Stimulated activated CD8-positive, alpha-beta memory T cell treated with anti-CD3 and anti-CD28 coated beads, Interleukin-4, amount 100 ng/mL, for 1 hour (primary cell): ENCODE measurements at places on chromosomes 4 and X.

DNA sequence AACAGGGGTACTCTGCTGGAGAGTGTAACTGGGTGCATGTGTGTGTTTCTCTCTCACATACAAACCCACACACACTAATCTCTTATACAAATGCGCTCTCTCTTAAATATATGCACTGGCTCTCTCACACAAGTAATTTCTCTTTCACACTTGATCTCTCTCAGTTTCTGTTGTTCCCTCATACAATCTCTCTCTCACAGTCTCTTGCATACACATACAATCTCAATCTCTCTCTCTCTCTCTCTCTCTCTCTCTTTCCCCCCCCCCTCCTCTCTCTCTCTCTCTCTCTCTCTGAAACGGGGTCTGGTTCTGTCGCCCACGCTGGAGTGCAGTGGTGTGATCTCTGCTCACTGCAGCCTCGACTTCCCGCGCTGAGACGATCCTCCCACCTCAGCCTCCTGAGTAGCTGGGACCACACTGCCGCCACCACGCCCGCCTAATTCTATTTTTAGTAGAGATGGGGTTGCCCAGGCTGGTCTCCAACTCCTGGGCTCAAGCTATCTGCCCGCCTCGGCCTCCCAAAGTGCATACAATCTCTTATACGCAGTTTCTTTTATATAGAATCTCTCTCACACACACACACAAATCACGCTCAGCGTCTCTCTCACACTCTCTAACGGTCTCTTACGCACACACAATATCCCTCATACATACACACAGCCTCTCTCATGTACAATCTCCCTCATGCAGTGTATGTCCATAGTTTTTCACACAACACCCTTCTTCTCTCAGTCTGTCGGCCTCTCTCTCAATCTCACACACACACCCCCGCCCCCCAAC, 518 bp upstream of the FAM241A start:
- no peak for DNase-seq

DNA sequence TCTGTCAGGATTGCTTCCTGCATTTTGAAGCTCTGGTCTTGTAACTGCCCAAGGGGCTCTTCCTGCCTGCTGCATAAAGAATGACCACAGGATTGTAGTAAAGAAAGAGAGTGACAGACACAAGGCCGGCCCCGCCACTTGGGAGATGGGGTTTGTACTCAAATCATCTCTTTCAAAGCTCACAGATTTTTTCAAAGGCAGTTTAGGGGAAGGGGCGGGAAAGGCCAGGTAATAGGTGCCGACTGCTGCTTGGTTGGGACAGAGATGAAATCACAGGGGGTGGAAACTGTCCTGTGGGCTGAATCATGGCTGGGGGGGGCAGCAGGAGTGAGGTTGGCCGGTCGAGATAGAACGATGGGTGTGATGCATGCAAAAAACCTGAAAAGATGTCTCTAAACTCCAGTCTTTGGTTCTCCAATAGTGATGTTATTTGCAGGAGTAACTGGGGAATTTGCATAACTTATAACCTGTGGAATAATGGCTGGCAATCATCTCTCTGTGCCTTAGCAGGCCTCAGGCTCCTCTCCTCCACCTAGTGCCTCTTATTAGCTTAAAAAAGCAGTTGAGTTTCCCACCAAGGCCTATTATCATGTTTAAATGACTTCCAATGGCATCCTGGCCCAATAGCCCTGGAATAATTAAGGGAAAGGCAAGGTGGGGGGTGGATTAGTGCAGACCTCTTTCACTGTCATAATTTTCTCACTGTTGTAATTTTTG, 778.4 kb upstream of the FRG1 start:
- no peak for DNase-seq

DNA sequence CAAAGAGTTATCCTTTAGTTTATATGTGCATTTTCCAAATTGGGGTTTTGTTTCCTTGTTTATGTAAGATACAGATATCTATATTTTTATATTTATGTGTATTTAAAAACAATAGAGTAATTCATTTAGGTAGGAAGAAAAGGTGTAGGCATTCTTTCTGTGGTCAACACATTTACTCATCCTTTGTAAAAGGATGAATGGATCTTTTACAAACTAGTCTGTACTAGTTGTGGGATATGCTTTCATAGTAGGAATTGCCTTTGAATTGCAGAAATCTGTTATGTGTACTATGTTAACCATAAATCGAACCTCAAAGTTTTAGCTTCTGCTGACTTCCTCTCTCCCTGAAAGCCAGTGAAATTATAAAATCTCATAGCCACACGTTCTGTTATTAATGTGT, 128.5 kb downstream of the REPS2 start:
- no peak for DNase-seq

- DNase-seq: no peak
These were observed 45.5 kb downstream of the SMIM31 start for GRCh38 chr4:164799410-164799809.

- no peak for DNase-seq
These were observed 36.0 kb downstream of the STIM2 start for GRCh38 chr4:26896636-26897035.

DNA sequence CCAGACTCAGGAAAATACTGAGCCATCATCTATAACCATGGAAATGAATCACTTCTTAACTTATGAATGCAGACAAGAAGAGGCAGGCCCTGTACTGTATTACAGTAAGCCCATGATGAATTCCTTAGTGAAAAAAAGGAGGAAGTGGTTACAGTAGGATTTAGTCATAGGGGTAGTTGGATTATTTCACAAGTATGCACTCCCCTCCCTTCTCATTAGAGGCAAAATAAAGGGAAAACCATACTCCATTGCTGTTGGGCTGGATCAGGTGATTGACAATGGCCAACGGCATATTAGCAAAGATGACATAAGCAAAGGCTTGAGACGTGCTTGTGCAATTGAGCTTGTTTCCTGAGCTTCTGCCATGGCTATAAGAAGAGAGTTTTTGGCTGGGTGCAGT, 181.1 kb upstream of the PRPS2 start:
- DNase-seq: no peak

- DNase-seq: no peak
These were observed 56.6 kb downstream of the STAP1 start for GRCh38 chr4:67615119-67615518.

- no peak for DNase-seq
These were observed 44.7 kb downstream of the SLC10A7 start for GRCh38 chr4:146477054-146477453.

DNA sequence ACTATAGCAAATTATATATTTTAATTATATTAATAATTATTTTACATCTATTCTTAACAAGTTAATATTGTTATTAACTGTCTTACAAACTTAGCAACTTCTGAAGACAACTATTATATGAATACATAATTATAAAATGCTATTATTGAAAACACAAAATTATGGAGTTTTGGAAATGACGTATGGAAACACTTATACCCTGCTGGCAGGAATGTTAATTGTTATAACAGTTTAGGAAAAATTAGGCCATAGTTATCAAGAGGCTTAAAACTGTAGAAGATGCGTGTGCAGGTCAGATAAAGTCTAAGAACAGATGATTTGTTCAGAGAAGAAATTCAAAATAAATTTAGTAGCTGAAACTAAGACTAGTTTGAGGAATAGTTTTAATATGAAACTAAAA, 211.7 kb downstream of the FAT4 start:
- no peak for DNase-seq

DNA sequence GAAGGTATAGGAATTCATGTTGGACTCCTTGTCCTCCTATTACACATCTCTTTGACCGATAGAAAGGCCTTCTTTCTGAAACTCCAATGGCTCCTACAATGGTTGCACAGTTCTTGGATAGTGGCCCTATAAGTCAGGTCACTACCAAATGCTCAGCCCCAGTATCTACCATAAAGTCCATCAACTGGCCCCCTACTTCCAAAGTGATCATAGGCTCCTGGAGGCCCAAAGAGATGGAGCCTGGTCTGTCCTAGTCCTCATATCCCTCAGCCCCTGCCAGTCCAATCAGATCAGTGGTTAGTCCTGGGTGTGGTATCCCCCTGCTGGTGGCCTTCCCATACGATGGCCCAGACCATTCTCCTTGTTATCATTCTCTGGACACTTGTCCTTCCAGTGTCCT, 30.3 kb downstream of the SULT1E1 start:
- no peak for DNase-seq

DNA sequence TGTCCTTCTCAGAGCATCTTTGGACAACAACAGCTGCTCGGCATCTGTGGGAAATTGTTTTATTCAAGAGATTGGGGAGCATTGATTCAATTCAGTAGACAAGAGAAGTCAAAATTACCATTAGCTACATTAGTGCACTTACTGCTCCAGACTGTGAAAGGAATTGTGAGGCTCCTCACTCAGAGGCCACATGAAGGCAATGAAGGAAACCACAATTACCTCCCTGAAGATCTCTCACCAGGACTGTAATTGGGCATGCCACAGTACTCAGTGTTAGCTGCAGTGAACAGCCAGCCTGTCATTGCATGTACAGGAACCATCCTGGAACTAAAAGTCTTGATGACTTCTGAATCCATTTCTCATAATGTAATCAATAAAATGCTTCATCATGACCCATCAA, 144.8 kb downstream of the PPA2 start:
- DNase-seq: no peak

DNA sequence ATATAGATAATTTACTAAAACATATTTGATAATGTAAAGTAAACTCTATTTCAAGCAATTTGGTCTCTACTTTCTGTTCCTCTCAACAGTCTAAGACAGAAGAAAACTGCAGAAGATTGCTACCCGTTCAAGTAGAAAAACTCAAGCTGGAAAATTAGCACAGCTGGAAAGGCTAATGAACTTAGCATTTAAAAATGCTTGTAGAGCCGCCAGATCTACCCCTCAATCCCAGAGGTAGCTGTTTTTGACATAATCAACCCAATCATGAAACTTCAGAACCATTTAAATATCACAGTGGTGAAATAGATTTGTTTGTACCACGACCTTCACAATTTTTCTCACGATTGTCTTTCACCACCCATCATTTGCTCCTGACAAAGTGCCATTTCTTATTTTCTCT, 479.5 kb downstream of the SPRY1 start:
- no peak for DNase-seq

GRCh38 chr4:99679976-99680375, 22.3 kb upstream of the C4orf54 start:
- DNase-seq: no peak

DNA sequence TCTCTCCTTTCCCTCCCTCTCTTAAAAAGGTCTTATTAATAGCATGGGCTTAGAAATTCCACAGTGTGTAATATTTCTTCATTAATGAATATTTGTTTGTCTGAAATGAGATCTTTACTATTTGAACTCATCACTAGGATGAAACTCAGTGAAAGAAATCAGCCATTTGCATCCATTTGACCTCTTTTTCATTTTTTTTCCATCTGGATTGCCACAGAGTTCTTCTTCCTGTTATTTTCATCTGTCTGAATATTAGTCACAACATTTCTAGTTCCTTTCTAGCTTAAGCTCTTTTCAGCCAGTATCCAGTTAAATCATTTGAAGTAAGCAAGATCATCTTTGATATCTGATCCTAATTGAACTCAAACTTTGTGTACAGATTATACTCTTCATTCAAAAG, 69.2 kb upstream of the PLS3 start:
- no peak for DNase-seq

DNA sequence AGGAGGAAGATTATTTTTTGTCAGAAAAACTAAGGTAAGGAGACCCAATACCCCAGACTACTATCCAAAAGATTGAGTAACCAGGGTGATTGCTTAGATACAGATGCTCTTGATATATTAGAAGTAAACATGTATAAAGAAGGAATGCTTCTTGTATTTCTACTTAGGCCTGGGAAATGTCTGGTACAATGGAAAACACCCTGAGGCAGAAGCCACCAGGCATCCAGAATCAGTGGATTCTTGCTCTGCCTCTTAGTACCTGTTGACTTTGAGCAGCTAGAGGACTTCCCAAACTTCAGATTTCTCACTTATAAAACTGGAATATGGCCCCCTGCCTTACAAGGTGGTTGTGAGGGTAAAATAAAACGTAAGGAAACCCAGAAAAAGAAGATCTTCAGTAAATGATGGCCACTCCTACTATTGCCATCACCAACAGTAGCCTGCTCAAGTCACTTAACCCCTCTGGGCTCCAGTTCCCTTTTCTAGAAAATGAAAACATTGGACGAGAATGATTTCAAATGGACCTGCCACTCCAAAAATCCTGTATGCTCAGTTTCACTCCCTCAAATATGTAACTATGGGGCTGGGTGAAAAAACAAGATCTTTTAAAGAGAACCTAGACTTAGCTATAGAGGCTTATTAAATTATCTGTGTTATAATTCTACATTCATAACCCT, 56.6 kb downstream of the AMELX start:
- DNase-seq: no peak

DNA sequence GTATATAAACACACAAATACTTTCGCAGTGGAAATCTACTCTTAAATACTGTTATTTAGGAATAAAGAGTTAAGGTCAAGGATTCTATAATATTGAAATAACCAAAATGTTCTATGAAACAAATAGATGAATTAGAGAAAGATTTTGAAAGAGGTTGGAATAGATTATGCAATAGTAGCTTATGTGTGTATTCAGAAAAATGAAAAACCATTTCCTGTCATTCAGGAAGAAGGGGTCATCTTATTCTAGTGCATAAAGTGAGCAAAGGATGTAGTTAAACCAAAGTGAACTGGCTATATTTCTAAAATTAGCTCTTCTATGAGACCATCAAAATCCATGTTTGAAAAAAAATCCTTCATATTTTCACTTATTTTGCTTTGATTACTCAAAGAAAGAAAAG, 30.0 kb upstream of the MYOZ2 start:
- DNase-seq: no peak

DNA sequence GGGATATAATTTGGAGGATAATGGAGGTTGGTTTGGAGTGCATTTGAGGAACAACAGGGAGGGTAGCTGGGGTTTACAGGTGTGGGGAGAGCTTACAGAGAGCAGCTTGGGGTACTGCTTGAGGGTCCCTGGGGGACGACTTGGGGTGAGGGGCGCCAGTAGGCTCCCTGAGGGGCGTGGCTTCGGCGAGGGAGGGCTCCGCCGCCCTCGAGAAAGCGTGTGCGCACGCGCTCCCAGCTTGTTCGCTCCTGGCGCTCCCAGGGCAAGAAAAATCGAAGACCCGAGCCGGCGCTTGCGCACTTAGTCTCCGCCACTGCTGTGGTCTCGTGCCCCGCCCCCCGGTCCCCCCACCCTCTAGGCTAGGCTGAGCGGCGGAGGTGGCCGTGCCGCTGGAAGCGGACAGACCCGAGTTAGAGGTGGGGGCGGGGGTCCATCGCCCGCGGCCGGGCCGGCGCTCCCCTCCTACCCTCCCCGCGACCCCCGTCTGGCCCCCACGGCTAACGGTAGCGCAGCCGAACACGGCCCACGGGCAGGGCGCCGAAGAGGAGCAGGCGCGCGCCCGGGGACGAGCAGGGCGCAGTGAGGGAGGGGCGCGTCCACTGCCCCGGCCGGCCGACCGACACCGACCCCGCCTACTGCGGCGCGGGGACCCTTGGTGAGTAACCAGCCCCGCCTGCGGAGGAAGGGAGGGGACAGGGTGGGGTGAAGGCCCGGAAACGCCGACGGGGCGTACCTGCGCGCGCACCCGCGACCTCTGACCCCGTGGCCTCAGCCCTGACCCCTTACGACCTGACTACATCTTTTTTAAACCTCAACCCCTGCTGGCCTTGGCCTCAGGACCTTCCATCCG, 5.4 kb upstream of the CCDC120 start:
- DNase-seq: peak; percentile 29
